Activated CD8-positive, alpha-beta T cell treated with anti-CD3 and anti-CD28 coated beads, Interleukin-2, amount 10 ng/mL, durations not matched to agents 7 days and 5 days (primary cell): ENCODE measurements at places on chromosomes 12 and 14. TPM values are rescaled to one million over a fixed set of nuclear protein-coding genes. Genes with fewer than 3 reads are reported as not detected.

GRCh38 chr14:38016497-38016896 is 191.2 kb upstream of the SSTR1 start:
- no peak for DNase-seq

The TMTC3 gene
- 5.4 TPM for total RNA-seq

The GPHN gene
- total RNA-seq: 14.4 TPM

The PCNX1 gene
- 67.8 TPM for total RNA-seq

GRCh38 chr12:83067981-83068380 is 381.3 kb downstream of the TMTC2 start:
- DNase-seq: no peak

GRCh38 chr12:76878099-76878898 is 520 bp downstream of the CSRP2 start:
- peak; percentile 31 for DNase-seq

The YBX3 gene
- total RNA-seq: 91.9 TPM

GRCh38 chr12:123939716-123940626 is 32.7 kb downstream of the CCDC92 start:
- no peak for DNase-seq

The FZD10 gene
- total RNA-seq: not detected

The PRIMA1 gene
- not detected for total RNA-seq

DNA sequence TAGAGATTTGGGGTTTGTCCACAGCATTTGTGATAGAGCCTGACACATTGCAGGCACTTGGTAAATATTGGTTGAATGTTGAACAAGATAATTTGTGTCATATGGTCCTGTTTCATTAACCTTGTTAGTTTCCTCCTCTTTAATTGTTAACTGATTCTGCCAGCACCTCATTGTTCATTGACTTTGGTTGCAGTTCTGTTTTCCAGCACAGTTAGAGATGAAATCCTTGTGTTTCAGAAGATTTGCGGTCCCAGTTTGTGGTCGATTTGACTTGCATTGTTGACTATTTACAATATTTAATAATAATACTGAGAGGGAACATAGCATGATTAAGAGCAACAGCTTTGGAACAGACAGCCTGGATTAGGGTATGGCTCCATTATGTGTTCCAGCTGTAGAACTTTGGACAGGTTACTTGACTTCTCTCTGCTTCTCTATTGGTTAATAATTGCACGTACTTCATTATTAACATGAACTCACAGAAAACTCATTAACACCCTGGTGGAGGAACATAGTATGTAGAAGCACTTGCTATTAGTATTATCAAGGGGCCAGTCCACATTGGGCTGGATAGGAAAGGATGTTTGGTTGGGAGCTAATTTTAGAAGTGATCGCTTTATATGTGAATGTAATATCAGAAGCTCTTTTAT is 8.7 kb downstream of the DRAM1 start:
- no peak for DNase-seq

The CMA1 gene
- total RNA-seq: 0.52 TPM

DNA sequence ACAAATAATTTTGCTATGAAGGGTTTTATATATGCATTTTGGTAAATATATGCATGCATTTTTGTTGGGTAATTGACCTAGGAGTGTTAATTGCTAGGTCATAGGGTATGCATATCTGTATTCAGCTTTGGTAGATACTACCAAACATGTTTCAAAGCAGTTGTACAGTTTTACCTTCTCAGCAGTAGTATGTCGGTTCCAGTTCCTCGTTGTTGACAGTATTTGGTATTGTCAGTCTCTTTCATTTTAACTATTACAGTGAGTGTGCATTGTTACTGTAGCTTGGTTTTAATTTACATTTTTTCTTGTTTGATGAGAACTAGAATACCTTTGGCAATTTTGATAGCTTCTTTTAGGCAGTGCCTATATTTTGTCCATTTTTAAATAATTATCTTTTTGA is 98.9 kb downstream of the ARID2 start:
- DNase-seq: no peak

The OR4E2 gene
- not detected for total RNA-seq

DNA sequence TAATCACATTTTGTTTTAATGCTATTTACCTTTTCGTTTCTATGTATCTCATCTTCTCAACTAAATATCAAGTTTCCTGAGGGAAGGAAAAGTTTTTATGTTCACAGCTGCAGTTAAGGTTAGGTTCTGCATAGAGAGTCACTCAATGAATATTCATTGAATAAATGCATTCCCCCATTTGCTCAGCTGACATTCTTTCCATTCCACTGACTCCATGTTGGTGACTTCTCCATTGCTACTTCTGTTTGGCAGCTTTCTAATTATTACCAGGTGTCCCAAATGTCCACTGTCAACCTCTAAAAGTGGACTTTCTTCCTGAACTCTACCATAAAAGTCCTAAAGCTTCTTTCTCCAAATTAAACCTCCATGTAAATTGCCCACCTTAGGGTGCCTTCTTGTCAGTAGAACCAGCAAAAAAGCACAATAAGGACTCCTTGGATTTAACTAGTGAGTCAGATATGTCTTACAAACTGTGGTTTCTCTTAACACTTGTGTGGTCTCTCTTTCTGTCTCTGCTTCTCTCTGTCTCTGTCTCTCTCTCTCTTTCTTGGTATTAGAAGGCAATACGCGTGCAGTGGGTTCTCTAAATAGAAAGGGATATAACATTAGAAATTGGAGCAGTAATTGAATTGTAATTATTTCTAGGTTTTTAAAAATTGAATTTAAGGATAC is 85.9 kb downstream of the TMEM117 start:
- no peak for DNase-seq

The PAPLN gene
- total RNA-seq: 0.29 TPM
